ENCODE measurements at places on chromosomes 4 and X.

GRCh38 chr4:158714937-158715336 is 8.3 kb downstream of the PPID start:
- no peak for DNase-seq

DNA sequence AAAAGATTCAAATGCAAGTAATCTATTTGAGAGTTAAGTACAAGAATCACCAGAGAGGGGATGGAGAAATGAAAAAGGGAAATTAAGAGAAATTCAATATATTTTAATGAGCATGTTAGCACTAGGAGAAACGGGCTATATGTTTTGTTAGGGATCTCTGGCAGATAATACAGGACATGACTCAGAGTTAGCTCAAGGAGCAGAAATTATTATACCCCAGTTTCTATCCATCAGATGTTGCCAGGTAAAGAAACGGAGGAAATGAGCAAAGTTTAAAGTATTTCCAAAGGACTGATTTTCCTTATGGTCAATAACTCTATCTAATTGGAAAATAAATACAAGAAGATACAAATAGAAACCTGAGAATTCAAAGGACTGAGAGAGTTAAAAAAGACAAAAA is 867.6 kb downstream of the TRAM1L1 start:
- DNase-seq, result no peak

GRCh38 chr4:80367737-80368136 is 32.2 kb downstream of the CFAP299 start:
- no peak for DNase-seq

DNA sequence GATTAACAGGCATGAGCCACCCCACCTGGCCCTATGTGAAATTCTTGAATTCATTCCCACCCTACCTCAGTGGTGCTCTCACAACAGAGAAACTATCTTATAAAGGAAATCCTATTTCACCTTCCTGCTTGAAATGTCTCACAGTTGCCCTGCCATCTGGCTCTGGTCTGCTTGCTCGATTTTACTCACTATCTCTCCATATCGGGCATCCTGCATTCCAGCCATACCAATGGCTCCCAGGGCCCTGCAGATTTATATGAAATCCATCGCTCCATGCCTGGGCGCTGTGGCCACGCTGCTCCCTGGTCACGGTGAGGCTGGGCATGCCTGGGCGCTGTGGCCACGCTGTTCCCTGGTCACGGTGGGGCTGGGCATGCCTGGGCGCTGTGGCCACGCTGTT is 15.8 kb downstream of the SORBS2 start:
- no peak for DNase-seq
